Body of pancreas (tissue), 4 donors: ENCODE measurements at places on chromosomes 16 and 17. TPM values are rescaled to one million over a fixed set of nuclear protein-coding genes. Genes with fewer than 3 reads are reported as not detected.

GRCh38 chr17:62658136-62658920 lies 30.9 kb downstream of the MRC2 start:
- no peaks in the 10 kb centered on the region for H3K27me3 ChIP-seq
- no peak for DNase-seq
- no peaks in the 10 kb centered on the region for H3K36me3 ChIP-seq
- no peak overlapping the region for H3K4me3 ChIP-seq
- H3K27ac ChIP-seq, result no peak overlapping the region

- H3K27ac ChIP-seq, result no peak overlapping the region
- no peak overlapping the region for H3K4me3 ChIP-seq
- H3K4me1 ChIP-seq, result peaks cover 7% of the 10 kb centered on the region
Measured at GRCh38 chr17:49878931-49879904, 31.3 kb upstream of the TAC4 start.

DNA sequence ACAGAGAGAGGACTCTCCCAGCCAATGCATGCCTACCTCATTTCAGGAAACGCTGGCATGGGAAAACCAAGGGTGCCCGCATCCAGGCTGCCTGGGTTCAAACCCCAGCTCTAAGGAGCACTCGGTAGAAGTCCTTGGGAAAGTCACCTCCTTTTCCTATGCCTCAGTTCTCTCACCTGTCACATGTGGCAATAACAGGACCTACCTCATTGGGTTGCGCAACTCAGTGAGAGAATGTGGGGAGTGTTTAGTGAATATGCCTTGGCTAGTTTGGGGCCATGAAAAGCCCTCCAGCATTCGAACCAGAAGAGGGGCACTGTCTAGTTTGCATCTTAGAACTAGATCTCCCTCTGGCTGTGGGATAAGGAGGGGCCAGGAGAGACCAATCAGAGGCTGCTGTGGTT lies 9.0 kb upstream of the NXPH3 start:
- no peak for DNase-seq
- H3K36me3 ChIP-seq, result no peaks in the 10 kb centered on the region
- H3K27me3 ChIP-seq, result no peaks in the 10 kb centered on the region
- peak overlapping the region; percentile 21 for H3K27ac ChIP-seq

DNA sequence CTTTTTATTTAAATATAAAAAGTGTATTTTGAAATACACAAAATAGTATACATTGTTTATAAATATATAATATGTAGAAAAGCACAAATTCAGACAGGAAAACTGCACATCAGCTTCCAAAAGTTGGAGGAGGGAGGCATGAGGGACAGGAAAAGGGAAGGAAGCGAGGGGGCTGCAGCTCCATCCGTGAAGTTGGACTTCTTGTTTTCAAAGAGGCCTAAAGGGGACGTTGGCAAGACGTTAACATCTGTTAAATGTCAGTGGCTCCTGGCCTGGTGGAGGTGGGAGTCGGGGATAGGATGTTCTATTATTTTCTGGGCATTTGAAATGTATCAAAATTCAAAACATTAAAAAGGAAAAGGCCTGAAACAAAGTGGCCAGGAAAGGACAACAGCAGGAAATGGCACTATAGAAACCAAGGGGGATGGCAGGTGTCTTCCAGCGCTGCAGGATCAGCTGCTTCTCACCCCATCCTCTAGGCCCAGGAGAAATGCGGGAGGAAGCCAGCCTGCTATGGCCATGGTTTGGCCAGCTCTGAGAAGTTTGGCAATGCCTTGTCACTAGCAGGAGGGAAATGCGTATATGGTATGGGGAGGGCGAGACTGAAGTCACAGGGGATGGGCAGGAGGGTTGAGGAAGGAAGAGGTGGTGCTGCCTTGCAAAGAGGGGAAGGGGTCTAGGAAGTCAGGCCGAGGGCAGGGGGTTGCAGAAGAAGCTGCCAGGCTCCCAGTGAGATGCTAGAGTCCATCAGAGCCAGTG lies 6.4 kb downstream of the CMTM2 start:
- no peaks in the 10 kb centered on the region for H3K27me3 ChIP-seq
- H3K36me3 ChIP-seq, result no peaks in the 10 kb centered on the region
- H3K4me3 ChIP-seq, result no peak overlapping the region
- DNase-seq, result no peak

GRCh38 chr16:89475144-89475543 lies 15.2 kb downstream of the ANKRD11 start:
- H3K27ac ChIP-seq, result no peak overlapping the region
- no peaks in the 10 kb centered on the region for H3K36me3 ChIP-seq
- no peak overlapping the region for H3K4me3 ChIP-seq
- H3K27me3 ChIP-seq, result no peaks in the 10 kb centered on the region
- peaks cover 79% of the 10 kb centered on the region for H3K4me1 ChIP-seq
- DNase-seq, result no peak

Gene PRAC1
- not detected for total RNA-seq

DNA sequence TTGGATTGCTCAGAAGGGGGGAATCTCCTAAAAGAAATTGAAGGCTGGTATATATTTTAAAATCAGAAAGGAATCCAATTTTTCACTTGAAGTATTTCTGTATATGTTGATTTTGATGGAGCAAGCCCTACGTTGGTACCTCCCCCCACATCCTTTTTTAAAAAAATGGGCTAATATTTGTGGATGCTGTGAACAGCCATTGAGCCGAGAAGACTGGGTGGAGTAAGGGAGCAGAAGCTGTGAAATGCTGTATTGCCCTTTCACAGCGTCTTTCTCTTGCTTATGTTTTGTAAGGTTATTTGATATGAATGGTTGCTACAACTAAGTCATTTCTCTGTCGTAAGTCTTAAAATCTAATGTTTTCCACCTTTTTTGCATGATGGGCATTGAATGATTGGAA lies 2.3 kb downstream of the PAFAH1B1 start:
- H3K27ac ChIP-seq, result peak overlapping the region; percentile 98
- H3K4me1 ChIP-seq, result peaks cover 56% of the 10 kb centered on the region
- H3K4me3 ChIP-seq, result no peak overlapping the region
- no peaks in the 10 kb centered on the region for H3K27me3 ChIP-seq
- no peaks in the 10 kb centered on the region for H3K36me3 ChIP-seq
- DNase-seq, result no peak

DNA sequence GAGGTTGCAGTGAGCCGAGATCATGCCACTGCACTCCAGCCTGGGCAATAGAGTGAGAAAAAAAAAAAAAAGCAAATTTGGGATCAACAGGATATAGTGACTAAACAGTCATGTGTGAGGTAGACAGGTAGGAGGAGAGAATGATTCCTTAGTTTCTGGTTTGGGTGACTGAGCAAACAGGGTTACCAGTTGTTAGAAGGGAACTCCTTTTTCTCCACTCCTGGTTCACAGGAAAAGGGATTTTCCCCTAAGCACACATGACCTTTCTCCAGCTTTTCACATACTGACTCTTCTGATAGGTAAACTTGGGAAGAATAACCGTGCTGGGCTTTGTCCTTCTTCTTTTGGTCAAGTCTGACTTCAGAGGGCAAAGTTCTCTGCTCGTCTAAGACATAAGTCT lies 17.3 kb upstream of the WSCD1 start:
- H3K4me1 ChIP-seq, result no peaks in the 10 kb centered on the region
- H3K27me3 ChIP-seq, result no peaks in the 10 kb centered on the region
- no peak overlapping the region for H3K4me3 ChIP-seq
- H3K36me3 ChIP-seq, result no peaks in the 10 kb centered on the region
- DNase-seq, result no peak

- H3K36me3 ChIP-seq, result no peaks in the 10 kb centered on the region
- peak; percentile 47 for DNase-seq
- H3K4me1 ChIP-seq, result peaks cover 34% of the 10 kb centered on the region
- no peaks in the 10 kb centered on the region for H3K27me3 ChIP-seq
- peak overlapping the region; percentile 84 for H3K27ac ChIP-seq
- H3K4me3 ChIP-seq, result peak overlapping the region; percentile 51
Measured at GRCh38 chr17:28385037-28385400, 13.5 kb downstream of the SARM1 start.

Gene ZNF174
- 4.9 TPM for total RNA-seq

Gene CCL16
- not detected for total RNA-seq

DNA sequence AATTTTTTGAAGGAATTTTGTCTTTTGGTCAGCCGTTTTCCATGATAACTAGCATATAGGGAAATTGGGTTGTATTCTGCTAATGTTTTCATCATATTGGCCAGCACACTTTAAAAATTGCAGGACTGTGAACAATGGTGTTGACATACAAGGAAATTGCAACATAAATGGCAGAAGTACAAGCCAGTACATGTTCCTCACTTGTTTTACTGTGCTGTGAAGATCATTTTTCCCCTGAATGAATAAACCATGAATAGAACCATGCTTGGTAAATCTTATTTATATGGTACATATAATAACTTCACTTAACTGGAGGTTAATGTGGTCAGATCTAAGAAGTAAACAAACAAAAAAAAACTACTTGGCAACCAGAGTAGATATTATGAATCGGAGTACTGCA lies 22.8 kb downstream of the OMG start:
- H3K36me3 ChIP-seq, result peaks cover 2% of the 10 kb centered on the region
- H3K4me1 ChIP-seq, result no peaks in the 10 kb centered on the region
- DNase-seq, result no peak

Gene SLFN13
- 2.1 TPM for total RNA-seq

DNA sequence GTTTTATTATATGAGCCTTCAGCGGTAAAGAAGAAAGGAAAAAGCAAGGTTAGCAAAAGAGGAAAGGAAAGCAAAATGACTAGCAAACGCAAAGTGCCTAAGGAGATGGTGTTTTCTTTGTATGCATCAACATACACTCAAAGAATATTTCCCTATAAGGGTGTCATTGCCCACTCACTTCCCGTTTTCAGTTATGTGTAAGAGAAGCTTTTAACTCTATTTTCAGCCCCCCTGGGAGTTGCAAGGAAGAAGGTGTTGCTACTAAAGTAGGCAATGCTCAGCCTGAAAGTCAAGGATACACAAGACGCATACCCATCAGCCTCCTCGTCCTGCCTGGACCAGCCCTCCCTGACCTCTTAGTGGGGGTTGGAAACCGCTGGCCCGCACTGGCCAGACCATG lies 267.7 kb upstream of the ZFHX3 start:
- no peaks in the 10 kb centered on the region for H3K27me3 ChIP-seq
- no peak for DNase-seq
- H3K4me1 ChIP-seq, result no peaks in the 10 kb centered on the region
- H3K27ac ChIP-seq, result no peak overlapping the region
- no peak overlapping the region for H3K4me3 ChIP-seq
- no peaks in the 10 kb centered on the region for H3K36me3 ChIP-seq

- DNase-seq, result peak; percentile 28
- peaks cover 33% of the 10 kb centered on the region for H3K36me3 ChIP-seq
- H3K27ac ChIP-seq, result no peak overlapping the region
- peaks cover 36% of the 10 kb centered on the region for H3K4me1 ChIP-seq
Measured at GRCh38 chr16:18783430-18784341, 6.4 kb downstream of the RPS15A start.

- DNase-seq, result no peak
- no peak overlapping the region for H3K27ac ChIP-seq
- no peaks in the 10 kb centered on the region for H3K27me3 ChIP-seq
Measured at GRCh38 chr17:81150377-81151077, 14.8 kb upstream of the PVALEF start.

GRCh38 chr16:67445913-67446907 lies 15.3 kb downstream of the HSD11B2 start:
- no peaks in the 10 kb centered on the region for H3K36me3 ChIP-seq
- H3K27ac ChIP-seq, result peak overlapping the region; percentile 22
- no peak for DNase-seq
- H3K27me3 ChIP-seq, result no peaks in the 10 kb centered on the region
- no peak overlapping the region for H3K4me3 ChIP-seq
- H3K4me1 ChIP-seq, result peaks cover 85% of the 10 kb centered on the region

Gene CACNG3
- total RNA-seq, result not detected

DNA sequence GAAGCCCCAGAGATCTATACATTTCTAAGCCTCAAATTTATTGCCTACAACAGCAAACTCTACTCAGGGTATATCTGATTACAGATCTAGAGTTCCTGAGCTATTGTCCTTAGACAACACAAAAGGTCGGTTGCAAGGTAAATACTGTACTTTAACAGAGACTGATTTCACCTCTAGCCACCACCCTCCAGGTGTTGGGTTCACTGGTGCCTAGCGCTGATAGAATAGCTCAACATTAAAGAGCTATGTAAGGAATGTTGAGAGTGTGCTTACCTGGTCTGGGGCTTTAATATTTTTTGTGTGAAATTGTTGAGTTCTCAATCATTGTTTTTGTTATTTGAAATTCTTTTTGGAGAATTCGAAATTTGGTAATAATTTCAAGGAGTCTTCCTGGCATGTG lies 277.0 kb upstream of the PSMD7 start:
- no peak overlapping the region for H3K4me3 ChIP-seq
- no peak for DNase-seq
- H3K27me3 ChIP-seq, result no peaks in the 10 kb centered on the region
- no peak overlapping the region for H3K27ac ChIP-seq
- H3K36me3 ChIP-seq, result no peaks in the 10 kb centered on the region

DNA sequence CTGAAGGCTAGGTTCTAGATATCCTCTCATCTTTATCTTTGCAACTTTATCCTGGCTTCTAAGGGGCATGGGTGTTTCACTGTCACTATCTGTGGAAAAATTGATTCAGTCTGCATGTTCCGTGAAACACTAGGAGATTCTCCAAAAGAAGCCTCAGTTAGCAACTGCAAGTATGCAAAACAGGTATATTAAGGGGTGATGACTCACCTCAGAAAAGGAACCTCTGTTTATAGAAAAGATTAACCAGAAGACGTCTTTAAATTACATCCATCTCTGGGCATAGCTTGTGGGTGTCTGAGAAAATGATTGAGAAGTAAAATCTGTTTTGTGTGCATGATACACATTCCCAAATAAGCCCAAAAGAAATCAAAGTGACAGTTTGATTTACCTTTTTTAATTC lies 353.8 kb upstream of the HSBP1 start:
- H3K27ac ChIP-seq, result no peak overlapping the region
- DNase-seq, result no peak
- H3K36me3 ChIP-seq, result no peaks in the 10 kb centered on the region
- peaks cover 4% of the 10 kb centered on the region for H3K27me3 ChIP-seq
- H3K4me3 ChIP-seq, result no peak overlapping the region
- no peaks in the 10 kb centered on the region for H3K4me1 ChIP-seq

GRCh38 chr17:76686538-76687297 lies 24.0 kb downstream of the MXRA7 start:
- no peaks in the 10 kb centered on the region for H3K27me3 ChIP-seq
- H3K4me1 ChIP-seq, result peaks cover 15% of the 10 kb centered on the region
- peak overlapping the region; percentile 59 for H3K27ac ChIP-seq
- H3K4me3 ChIP-seq, result no peak overlapping the region
- no peak for DNase-seq
- H3K36me3 ChIP-seq, result no peaks in the 10 kb centered on the region

Gene TNFSF13
- 11.9 TPM for total RNA-seq

Gene TEDC2
- total RNA-seq, result not detected

Gene TMC5
- total RNA-seq, result 0.66 TPM

Gene PRSS53
- total RNA-seq, result 3.0 TPM

Gene TSC2
- total RNA-seq, result 152 TPM
